ENCODE measurements at places on chromosomes 1 and 21. TPM values are rescaled to one million over a fixed set of nuclear protein-coding genes. Genes with fewer than 3 reads are reported as not detected.
A peak's percentile ranks its signal among the peaks of the same experiment; 100 is the strongest.

The OR2T11 gene
- not detected for total RNA-seq

DNA sequence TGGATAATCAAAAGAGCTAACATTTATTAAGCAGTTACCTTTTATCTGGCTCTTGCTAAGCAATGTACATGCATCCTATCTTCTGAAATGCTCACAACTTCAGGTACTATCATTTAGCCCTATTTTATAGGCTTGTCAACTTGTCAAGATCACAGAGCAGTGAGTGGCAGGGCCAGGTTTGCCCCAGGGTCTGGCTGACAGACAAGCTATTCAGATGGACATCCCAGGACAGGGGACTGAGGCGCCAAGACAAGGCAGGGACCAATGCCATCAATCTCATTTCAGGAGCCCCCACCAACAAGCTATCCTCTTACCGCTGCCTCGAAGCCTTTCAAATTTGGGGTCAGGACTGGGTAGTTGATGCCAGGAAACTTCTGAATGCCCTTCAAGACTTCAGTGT, 8.9 kb downstream of the HMGCL start:
- DNase-seq: no peak

The NFASC gene
- 57.7 TPM for total RNA-seq

The CD1E gene
- total RNA-seq: not detected

The AQP10 gene
- total RNA-seq: not detected

GRCh38 chr1:15833842-15834405, 13.6 kb upstream of the SPEN start:
- no peak for DNase-seq

The GPR52 gene
- total RNA-seq: 1.5 TPM

GRCh38 chr1:53139951-53140361, 2.5 kb downstream of the SLC1A7 start:
- no peak for DNase-seq

DNA sequence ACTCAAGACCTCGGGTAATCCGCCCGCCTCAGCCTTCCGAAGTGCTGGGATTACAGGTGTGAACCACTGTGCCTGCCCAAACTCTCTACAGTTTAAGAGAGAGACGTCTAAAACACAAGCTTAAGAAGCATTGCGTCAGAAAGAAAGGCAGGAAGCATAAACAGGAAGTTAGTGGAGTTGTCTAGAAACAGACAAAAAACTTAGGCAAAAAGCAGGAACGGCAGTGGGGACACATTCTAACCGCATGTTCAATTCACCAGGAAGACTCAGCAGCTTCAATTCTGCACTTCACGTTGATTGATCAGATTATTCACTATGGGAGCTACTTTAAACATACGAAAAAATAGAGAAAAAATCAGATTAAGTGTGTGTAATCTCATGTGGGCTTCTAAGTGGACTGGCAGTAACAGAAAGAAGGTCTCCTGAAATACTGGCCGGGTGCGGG, 7.4 kb downstream of the CFAP74 start:
- no peak for DNase-seq

GRCh38 chr1:86704458-86704971, at the start of gene SH3GLB1:
Gene SH3GLB1 (plus strand): TSS chr1:86704576. CDS start chr1:86704900, 324 bp downstream.
- peak; percentile 90 for DNase-seq

DNA sequence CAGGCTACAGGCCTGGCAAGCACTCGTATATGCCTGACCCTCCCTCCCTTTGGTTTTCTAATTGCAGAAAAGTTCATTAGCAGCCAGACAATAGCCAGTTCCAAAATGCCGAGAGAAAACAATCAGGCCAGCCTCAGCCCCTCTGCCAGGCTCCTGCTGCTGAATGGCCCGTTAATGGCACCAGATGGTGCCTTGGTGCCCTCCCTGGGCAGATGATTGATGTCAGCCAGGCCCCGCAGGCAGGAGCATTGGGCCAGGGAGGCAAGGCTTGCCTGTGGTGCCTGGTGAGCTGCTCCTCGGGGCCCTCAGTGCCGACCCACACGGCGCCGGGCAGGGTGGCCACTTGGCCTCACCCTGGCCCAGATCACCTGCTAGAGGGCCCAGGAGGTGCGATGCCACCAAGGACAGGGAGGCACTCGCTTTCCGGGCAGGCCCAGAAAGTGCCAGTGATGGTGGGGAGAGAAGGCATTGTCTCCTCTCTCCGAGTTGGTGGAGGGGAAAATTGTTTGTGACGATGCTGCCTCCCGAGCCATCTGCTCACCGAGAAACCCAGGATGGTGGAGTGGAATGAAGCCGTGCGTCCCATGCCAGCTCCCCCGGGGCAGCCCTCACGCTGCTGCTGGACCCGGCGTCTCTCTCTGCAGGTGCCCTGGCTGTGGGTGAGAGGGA, 28.1 kb downstream of the QSOX1 start:
- no peak for DNase-seq

DNA sequence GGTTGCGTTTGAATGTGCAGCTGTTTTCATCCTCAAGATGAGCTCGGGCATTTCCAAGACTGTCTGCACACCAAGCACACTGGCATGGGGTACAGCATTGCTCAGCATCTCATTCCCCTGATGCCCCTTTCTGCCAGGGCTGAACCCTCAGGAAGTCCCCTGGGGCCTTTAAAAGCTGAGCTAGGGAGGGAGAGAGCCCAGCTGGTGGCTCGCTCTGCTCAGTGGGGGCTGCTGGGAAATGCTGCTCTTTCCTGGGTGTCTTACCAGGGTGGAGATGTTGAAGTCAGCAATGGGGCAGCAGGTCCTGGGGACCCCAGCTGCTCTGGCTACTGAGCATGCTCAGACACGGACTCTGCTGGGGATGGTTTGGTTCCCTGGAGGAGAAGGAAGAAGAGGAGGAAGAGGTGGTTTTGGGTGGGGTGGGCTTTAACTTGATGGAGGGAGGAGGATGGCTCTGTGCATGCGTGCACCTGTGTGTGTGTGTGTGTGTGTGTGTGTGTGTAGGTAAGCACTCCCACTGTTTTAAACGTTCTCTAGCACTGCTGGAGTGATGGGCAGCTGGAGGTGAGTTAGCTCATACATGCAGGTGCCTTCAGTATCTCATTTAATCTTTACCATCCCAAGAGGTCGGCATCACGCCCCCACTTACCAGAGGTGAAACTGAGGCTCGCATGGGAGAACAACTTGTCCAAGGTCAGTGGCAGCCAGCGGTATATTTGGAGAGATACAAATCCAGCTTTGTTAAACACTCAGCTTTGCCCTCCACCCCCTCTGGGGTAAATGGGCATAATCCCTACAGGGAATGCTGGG, 40.9 kb downstream of the ACTL8 start:
- DNase-seq: no peak

The TMED5 gene
- total RNA-seq: 81.9 TPM

The TACSTD2 gene
- 0.44 TPM for total RNA-seq

The ADAMTSL4 gene
- 62.5 TPM for total RNA-seq

DNA sequence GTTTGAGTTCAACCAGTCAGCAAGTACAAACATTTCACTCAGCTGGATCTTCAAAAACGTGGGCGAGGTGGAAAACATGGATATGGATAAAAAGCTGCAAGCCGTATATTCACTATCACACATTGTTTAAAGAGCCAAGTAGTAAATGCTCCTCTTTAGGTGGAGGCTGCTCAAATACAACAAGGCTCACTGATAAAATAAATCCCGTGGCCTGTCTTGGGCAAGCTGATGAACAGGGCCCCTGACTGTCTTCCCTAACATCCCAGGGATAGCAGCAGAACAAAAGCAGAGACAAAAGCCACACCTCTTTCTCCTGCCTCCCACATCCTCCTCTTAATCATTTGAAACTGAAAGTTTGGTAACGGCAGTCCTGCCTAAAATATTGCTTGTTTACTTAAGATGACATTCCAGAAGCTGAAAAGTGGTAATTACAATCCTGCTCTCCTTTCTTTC, 357.7 kb downstream of the TTLL7 start:
- no peak for DNase-seq

The GNL2 gene
- total RNA-seq: 34.0 TPM

DNA sequence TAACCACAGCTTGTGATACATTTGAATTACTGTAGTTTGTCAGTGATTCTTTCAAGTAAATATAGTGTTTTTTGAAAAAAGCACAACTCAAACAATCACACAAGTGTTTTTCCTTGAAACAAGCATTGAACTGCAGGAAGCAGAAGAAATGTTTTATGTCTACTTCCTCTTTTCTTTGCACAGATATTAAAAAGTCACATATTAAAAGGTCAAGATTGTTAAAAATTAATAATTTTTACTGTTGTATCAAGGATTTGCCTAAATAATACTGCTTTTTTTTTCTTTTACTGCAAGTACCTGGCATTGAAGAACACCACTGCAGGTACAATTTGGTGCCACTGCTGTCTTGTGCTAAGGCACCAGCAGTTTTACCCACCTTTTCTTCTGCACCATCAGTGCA, 214.2 kb upstream of the C1orf105 start:
- no peak for DNase-seq

DNA sequence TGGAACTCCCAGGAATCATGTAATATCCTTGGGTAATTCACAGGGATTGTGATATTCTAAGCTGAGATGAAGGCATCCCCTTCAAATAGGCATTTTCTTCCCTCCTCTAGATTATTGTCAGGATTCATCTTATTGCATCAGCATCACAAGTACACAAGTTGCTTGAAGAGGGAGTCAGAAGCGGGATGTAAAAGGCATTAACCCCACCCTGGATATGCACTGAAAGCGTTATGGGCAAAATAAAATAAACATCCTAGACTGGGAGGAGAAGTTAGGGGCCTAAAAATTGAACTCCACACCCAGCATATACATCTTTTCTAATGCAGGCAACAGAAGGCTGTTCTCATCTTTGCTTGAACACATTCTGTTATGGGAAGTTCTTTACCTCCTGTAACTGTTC, 381.2 kb downstream of the SETD4 start:
- DNase-seq: no peak

DNA sequence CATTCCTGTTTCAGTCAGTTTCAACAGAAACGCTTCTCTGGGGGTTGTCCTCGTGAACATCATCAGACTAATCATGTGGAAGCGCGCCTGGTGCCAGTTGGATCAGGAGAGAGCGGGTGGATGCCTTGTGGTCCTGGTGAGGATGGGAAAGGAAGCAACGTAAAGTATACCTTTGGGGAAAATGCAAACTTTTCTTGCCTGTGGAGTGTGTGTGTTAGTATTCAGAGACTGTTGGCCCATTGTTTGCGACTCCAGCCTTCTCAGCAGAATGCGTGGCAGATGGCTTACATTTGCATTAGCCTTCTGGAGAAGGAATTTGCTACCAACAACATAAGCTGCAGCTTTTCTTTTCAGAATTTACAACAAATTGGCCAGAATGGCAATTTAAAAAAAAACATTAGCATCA, 173.9 kb downstream of the RWDD3 start:
- no peak for DNase-seq

- no peak for DNase-seq
Observed at GRCh38 chr1:30872948-30873263, 35.7 kb downstream of the SDC3 start.

The SMIM1 gene
- 35.9 TPM for total RNA-seq

The PADI2 gene
- 1.2 TPM for total RNA-seq

All from left cardiac atrium (tissue), 4 donors.